Glutamatergic neuron (in vitro differentiated cells): ENCODE measurements at places on chromosomes 13 and 19.

DNA sequence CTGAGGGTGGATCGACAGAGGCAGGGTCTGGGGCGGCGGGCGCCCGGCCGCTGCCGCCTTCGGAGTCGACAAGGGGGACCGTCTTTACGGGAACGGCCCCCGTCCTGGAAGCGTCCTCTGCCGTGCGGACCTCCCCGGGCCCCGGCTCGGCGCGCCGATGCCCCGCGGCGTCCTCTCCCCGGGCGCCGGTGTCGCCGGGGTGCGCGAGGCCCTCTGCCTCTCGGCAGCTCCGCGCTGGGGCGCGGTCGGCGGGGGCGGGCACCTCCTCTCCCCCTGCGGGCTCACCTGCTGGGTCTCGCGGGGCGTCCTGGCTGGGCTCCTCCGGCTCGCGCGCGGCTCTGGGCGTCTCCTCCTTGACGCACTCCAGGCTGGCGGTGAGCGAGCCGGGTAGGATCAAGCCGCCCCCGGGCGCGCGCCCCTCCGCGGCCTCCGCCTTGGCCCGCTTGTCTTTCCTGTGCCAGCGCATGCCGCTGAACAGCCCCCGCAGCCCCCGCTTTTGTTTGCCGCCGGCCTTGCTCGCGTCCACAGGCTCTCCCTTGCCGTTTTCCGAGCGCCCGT, 1.5 kb downstream of the AMER2 start:
- DNase-seq: peak; percentile 50

- no peak for DNase-seq
Measured at GRCh38 chr13:100636441-100636840, 38.2 kb downstream of the TMTC4 start.

- no peak for DNase-seq
Measured at GRCh38 chr19:3852614-3853254, 16.1 kb downstream of the ZFR2 start.

- peak; percentile 47 for DNase-seq
Measured at GRCh38 chr13:111845621-111846351, 221.2 kb upstream of the SOX1 start.

DNA sequence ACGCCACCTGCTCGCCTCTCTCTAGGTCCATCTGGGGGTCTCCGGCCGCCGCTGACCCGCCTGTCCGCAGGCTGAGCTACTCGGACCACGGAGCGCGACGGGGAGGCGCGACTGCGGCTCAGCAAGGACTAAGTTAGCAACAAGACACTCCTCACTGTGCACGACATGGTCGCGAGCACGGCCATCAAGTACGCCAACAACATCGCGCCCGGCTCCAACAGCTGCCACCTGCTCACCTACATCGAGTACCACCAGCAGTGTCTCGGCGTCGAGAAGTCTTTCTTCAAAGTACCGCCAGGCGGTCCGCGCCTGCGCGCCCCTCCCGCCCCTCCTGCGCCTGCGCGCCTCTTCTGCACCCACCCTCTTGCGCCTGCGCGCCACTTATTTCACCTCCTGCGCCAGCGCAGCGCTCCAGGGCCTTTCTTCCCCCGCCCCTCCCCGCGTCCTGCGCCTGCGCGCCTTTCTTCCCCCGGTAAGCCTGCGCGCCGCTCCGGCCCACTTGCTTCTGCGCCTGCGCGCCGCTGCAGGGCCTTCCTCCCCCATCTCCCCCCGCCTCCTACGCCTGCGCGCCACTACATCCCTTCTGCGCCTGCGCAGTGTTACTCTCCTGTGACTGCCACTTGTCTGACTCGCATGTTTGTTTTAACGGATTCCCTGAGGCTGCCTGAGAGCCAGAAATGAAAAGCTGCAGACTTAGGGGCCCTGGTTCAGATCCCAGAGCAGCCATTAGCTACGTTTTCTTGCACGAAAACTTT, 64.0 kb downstream of the ACSBG2 start:
- DNase-seq: peak; percentile 99

- DNase-seq: no peak
Measured at GRCh38 chr13:102536695-102537485, 59.9 kb upstream of the TPP2 start.

- no peak for DNase-seq
Measured at GRCh38 chr19:38977445-38978325, 2.1 kb upstream of the FBXO17 start.

DNA sequence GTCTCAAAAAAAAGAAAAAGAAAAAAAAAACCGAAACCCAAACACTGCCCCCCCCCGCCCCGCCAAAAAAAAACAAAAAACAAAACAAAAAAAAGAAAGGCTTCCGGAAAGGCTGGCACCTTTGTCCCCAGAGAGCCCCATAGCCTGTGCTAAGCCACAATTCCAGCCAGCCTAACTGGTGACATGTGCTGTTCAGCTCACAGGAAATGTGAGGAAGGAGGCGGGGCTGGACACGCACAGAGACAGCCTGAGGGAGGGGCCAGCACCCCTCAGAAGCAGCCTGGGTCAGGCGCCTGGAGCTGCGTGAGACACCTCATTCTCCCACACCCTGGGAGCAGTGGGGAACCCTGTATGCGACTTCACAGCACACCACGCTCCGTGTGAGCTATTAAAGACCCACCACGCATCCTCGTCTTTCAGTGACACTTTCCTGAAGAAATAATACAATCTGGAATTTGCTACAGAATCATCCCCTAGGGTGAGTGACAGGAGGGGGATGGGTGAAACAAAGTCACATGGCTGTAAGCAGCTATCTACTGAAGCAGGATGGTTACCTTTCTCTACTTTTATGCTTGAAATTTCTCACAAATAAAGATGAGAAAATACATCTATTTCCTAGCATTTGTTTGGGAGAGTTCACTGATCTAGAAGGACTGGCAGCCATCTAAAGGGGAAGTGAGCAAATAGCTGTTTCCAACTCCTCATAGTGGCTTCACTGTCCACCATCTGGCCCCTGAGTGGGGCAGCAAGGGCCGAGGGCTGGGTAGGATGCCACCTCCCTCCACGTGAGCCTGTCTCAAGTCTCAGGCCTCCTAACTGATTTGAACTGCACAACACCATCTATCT, 12.3 kb upstream of the SLC35E1 start:
- peak; percentile 87 for DNase-seq

DNA sequence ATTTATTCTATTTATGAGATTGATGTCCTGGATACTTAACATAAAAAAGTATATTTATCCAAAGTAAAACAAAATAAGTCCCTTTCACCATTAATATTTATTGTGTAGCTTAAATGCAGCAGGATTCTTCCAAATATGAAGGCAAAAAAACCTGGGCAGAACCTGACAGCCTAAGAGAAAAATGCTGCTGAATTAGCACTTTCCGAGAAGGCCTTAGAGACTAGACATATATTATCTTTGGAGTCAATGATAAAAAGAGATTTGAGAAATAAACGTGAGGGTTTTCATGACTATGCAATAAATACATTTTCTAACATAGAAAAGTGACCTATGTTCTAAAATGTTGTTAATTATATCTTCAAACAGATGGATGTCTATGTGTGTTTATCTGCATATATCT, 566.9 kb downstream of the PCDH9 start:
- no peak for DNase-seq

DNA sequence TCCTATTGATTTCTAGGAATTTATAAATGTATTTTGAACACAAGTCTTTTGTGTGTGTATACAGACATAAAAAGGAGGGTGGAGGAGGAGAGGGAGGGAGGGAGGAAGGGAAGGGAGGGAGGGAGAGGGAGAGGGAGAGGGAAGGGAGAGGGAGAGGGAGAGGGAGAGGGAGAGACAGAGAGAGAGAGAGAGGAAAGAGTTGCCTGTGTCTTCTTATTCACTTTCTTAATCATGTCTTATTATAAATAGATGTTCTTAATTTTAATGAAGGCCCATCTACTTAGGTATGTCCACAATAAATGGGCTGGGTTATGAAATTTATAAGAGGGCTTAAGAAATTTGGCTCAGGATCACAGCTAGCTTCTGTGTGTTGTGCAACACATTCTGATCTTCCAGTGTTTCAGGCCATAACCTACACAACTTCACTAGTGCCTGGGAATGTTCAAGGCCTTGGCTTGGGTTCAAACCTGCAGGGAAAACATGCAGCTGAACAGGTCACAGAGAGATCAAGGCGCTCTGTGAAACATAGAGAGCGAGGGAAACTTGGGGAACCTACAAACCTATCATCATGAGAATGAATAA, 39.3 kb downstream of the ZNF45 start:
- no peak for DNase-seq

GRCh38 chr13:114119196-114119595, 13.2 kb downstream of the RASA3 start:
- peak; percentile 71 for DNase-seq

DNA sequence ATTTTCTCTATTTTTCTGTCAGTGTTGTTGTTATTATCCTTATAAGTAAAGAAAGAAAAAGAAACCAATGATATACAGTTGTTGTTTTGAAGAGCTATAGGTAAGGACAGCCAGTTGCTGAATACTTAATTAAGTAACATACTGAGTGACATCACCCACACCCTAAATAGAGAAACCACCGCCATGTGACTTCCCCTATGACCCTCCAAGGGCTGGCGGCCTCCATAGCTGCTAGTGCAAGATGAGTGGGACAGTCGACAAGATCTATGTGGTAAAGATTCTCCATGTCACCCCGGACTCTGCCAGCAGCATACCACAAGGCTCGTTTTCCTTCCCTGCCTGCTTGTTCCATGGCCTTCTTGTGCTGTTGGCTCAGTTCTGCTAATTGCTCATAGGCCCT, 221.1 kb downstream of the DNAJC15 start:
- DNase-seq: no peak

DNA sequence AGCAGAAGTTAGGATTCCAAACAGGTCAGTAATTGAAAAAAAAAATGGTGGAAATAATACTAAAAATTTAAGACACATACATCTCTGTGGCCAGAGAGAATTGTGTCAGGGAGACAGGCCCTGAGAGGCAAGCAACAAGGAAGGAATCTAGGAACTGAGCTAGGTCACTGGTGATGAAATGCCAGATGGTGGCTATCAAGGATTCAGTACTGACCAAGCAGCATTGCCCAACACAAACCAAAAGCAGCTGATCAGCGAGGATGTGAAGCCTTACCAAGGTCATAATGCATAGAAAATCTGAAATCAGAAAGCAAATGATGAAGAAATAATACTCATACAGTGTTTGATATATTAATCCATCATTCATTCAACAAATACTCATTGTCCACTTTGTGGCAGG, 905.0 kb downstream of the GPC5 start:
- no peak for DNase-seq

GRCh38 chr13:45361596-45362206, 20.7 kb upstream of the TPT1 start:
- DNase-seq: no peak

- DNase-seq: no peak
Measured at GRCh38 chr19:32130332-32130731, 215.1 kb upstream of the ZNF507 start.

GRCh38 chr13:109787135-109787954, 962 bp upstream of the IRS2 start:
- DNase-seq: peak; percentile 70

DNA sequence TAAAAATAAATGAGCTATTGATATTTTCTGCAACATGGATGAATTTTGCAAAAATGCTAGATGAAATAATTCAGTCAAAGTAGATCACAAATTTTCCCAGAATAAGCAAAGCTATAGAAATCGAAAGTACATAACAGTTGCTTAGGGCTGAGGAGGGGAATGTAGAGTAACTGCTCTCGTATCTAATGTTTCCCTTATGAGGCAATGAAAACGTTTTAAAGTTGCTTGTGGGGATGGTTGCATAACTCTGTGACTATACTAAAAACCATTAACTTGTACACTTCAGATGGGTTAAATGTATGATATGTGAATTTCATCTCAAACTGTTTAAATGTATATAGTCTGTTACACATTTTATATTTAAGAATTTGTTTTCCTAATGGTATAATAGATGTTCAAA, 231.7 kb downstream of the GGACT start:
- DNase-seq: no peak

DNA sequence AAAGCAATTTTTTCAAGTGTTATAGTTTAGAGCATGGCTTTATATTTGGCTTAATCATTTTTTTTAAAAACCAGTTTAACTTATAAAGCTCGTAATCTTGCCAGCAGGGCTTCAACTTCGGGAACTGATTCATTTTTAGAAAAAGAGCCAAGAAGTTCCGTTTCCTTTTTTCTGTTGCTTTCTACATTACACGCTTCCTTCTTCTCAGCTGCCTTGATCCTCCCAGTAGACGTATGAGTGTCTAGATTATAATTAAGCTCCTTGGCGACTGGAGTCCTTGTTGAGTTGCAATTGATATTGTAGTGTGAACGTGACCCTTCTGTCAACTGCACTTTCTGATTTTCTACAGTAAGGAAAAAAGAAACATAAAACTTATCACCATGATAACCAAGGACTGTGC, 497.2 kb downstream of the DIAPH3 start:
- DNase-seq: no peak

- no peak for DNase-seq
Measured at GRCh38 chr13:52187029-52187423, 27.6 kb upstream of the NEK3 start.

DNA sequence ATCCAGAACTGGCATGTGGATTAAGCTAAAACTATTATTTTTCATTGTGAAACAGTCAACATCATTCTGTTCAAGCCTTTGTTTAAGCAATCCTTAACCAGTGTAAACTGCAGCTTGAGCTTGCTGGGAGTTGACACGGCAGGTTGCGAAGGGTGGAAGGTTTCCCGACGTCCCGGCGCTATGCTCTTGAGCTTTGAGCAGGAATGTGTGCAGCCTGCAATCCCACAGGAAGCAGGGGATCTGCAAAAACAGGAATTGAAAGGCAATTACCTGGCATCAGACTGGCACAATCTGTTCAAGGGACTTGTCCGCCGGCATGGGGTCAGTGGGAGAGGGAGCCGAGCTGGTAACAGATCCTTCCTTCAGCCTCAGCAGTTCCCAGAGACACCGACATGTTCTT, 586.7 kb upstream of the SGCG start:
- no peak for DNase-seq

- DNase-seq: no peak
Measured at GRCh38 chr13:73138276-73138637, 79.5 kb downstream of the KLF5 start.
